ENCODE measurements at places on chromosomes 12 and 14.

GRCh38 chr12:88634008-88634407, 53.7 kb upstream of the KITLG start:
- no peak for DNase-seq

- DNase-seq = no peak
Measured at GRCh38 chr14:102325791-102326345, 6.3 kb downstream of the ZNF839 start.

- DNase-seq = no peak
Measured at GRCh38 chr12:117571321-117571720, 209.9 kb upstream of the NOS1 start.

DNA sequence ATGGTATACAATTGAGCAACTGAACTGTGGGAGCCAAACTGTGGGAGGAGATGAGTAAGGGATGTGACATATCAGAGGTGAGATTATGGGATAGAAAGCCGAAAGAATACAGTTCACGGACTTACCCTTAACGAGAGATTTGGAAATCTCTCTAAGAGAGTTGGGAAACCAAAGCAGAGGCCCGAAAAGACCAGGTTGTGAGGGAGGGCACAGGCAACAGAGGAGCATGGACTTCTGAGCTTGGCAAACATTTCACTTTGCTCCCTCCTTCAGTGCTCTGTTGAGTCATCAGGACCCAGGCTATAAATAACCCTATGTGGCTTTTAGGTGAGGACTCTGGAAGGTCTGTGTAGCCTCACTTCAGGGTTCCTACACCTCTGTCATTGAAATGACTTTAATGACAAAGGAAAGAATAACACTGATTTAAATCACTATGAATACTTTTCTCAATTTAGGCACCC, 120.6 kb downstream of the TGFB3 start:
- DNase-seq = no peak

DNA sequence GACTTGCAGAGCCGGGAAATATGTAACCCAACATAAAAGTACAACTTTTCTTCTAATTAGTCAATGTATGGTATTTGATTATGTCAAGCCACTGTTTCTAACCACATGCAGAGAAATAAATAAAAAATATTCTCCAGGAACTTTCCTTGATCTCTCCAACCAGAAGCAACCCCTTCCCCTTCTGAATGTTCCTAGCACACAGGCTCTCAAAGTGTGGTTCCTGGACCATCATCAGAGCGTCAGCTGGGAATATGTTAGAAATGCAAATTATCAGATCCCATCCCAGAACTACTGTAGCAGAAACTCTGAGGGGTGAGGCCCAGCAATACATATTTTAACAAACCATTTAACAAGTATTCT, 21.0 kb upstream of the ITPR2 start:
- DNase-seq = no peak

DNA sequence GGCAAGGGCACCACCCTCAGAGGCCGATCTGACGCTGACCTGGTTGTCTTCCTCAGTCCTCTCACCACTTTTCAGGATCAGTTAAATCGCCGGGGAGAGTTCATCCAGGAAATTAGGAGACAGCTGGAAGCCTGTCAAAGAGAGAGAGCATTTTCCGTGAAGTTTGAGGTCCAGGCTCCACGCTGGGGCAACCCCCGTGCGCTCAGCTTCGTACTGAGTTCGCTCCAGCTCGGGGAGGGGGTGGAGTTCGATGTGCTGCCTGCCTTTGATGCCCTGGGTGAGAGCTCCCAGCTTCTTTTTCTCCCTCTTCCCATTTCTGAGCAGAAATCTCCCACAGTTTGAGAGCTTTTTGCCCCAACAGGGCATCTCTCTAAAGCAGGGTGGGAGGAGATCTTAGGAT, 1.8 kb downstream of the OAS1 start:
- no peak for DNase-seq

GRCh38 chr12:107780298-107780697, 5.8 kb downstream of the ASCL4 start:
- no peak for DNase-seq

DNA sequence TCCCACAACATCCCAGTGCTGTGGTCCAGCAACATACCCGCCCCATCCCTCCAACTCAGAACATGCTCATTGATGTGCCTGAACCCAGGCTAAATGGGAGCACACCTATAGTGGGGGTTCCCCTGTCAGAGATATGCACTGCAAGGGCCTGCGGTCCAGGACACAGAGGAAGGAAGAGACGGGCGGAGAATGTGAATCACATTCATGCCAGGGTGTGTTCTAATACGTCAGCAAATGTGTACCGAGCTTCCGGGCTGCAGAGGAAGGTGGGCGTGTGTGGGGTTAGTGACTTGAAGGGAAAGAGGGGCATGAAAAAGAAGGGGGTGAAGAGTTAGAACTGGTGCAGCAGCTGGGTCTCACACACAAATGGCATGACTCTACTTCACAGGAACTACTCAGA, 83.7 kb downstream of the DPF3 start:
- DNase-seq = no peak

- no peak for DNase-seq
Measured at GRCh38 chr12:92995258-92995903, 66.3 kb upstream of the EEA1 start.

GRCh38 chr12:62627181-62627580, 160.6 kb downstream of the MON2 start:
- DNase-seq = no peak

GRCh38 chr12:13437541-13437940, 241.0 kb downstream of the EMP1 start:
- no peak for DNase-seq

DNA sequence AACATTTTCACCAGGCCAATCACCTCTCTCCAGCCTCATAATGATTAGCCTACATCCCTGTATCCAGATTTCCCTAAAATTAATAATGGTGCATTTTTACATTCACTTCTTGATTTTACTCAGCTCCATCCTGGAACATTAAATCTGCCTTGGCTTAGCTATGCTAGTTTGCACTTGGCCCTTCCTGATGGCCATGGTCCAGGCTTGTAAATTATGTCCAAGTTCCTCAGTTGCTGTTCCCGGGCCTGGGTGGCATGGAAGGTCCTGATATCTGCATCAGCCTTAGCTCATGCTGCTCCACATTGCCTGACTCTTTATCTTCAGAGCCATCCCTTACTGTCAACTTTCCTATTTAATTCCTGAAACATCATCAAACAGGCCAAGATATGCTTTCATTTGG, 11.1 kb upstream of the METTL17 start:
- no peak for DNase-seq

DNA sequence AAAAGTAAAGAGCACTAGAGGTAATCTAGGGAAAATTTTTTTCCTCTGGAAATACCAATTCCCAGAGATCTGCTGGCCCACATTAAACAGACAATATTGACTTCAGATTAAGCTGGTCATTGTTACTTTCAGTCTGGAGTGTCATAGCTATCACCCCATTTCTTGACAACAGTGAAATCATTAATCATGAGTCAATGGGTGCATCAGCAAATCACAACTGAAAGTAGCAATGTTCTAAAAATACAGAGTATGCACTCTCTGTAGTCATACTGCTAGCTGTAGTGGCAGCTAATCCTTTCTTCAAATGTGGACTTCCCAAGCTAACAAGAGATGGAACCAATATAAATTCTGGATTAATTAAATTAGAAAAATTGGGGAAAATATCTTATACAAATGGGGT, 129.9 kb downstream of the CPNE8 start:
- no peak for DNase-seq

DNA sequence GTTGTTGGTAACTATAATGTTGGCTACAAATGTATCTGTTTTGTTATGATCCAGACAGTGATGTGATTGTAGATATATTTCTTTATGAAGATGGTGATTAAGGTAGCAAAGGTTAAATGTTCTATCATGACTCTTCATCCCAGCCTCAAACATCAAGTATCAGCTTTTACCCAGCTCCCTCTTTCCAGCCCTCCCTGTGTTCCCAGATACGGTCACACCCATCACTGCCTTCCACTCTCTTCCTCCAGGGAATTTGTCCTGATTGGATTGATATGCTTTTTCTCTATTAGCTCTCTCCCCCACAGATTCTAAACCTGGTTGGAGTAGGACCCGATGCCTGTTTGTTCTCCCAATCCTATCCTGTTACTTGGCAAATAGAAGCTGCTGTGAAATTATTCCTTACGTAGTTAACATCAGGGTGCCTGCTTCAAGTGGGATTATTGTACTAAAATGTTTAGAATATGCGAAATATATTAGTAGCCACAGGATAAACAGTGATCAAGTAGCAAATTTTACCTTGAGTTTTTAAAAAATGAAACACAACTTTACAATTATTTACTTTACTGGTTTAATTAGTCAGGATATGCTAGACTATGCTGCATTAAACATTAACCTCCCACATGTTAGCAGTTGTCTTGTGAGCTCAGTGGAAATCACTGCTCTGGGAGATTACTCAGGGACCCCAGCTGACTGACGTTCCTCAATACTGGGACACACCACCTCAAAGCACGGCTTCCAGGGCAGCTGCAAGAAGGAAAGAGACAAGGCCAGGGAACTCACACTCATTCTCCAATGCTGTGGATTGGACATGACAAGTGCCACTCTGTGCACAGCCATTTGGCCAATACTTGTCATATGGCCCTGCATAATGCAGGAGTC, 165.3 kb downstream of the ALX1 start:
- DNase-seq = no peak

DNA sequence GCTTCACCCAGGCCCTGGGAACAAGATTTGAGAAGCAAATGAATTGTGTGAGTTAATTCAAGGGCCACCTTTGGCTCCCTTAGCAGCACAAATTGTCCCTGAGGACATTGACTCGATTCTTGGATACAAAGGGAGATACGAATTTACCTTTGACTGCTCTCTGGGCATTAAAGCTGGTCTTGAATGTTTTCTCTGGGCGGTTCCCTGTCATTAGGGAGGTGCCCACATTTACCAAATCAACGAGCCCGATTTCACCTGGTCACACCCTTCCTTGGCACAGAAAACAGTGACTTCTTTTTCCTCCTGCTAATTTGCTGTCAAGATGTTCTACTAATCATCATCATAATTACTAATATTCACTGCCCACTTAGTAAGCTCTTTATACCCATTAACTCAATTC, 27.1 kb upstream of the CCDC63 start:
- DNase-seq = no peak

DNA sequence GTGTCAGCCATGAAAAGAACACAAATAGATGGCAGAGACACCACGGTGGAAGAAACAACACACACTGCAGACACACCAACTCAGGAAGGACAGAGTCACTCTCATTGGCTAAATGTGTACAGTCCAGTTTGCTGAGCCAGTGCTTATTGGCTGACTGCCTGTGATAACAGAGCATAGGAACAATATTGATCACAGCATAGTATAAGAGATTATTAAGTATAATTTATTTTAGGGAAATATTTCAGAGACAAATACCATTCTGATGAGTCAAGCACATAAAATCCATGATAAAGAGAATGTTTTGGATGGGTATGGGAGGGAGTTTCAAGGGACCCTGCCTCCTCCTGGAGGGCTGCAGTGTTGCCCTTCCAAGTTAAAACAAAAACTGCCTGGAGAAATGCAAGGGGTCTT, 50.9 kb downstream of the BTG1 start:
- no peak for DNase-seq

- DNase-seq = no peak
Measured at GRCh38 chr12:50032515-50032853, 7.2 kb upstream of the RACGAP1 start.

- DNase-seq = no peak
Measured at GRCh38 chr12:111164833-111165525, 203.9 kb downstream of the PHETA1 start.

DNA sequence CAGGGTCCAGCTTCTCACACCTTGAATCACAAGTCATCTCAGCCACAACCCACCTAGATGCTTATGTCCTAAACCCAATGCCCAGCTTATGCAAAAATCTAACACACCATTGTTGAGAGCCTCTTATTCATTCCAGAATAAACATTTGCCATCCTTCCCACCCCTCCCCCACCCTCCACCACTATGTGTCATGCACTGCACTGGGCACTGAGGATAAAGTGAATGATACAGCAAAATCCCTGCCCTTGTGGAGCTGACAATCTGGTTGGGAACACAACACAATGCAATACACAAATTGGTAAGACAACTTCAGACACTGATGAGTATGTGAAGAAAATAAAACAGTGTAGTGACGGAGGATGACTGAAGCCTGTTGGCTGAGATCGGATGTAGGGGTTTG, 1.4 kb upstream of the GLTP start:
- DNase-seq = no peak

DNA sequence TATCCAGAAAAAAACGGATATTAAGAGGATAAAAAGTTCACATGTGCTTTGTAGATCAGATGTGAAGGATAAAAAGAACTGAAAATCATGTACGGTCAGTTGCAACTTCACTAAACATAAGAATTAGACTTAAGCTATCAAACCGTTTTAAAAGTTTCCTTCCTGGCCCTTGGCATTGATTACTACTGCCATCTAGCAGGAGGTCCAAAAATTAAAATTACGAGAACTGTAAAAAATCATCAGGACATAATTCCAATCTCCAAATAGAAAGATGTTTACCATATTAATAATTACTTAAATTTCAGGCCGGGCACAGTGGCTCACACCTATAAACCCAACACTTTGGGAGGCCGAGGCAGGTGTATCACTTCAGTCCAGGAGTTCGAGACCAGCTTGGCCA, 7.9 kb downstream of the WDR89 start:
- DNase-seq = no peak

- no peak for DNase-seq
Measured at GRCh38 chr12:4734625-4735340, 14.6 kb downstream of the GALNT8 start.

GRCh38 chr14:34926552-34926951, 51.4 kb upstream of the BAZ1A start:
- DNase-seq = no peak

GRCh38 chr12:5246196-5246595, 185.7 kb upstream of the NTF3 start:
- DNase-seq = no peak

DNA sequence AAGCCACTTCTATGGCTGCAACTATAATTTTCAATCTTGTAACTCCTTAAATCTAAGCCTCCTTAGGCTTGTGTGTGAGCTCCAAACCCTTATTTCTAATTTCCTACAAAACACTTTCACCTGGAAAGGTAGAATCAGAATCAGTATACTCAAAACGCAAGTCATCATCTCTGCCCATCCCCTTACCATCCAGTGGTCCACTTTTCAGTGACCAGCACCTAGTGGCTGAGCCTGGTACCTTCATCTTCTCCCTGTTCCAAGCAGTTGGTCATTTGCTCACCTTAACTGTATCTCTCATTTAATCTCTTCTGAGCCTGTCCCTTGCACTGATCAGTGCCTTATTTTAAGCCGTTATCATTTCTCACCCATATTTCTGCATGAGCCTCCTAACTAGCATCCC, 107.9 kb downstream of the PPM1H start:
- DNase-seq = no peak

DNA sequence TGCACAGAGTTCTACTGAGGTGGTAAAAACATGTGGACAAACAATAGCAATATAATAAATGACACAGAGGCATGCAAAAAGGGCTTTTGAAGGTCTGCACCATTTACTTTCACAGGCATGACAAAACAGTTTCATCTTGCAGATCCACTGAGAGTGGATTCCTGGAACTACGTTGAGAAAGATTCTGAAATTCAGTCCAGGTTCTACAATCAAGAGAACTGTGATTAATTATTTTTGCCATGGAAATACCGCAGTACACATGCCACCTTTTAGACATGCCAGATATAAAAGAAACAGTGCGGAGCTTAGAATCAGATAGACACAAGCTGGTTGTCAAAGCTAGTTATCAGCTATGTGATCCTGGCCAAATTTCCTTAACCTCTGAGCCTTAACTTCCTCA, 4.8 kb downstream of the CSRP2 start:
- no peak for DNase-seq
